K562 (cell line): ENCODE measurements at places on chromosomes 12 and 14. TPM values are rescaled to one million over a fixed set of nuclear protein-coding genes. Genes with fewer than 3 reads are reported as not detected.

The AQP2 gene
- total RNA-seq = not detected in 2 replicates

The FBLN5 gene
- 0.22 and 0.25 TPM in 2 replicates for total RNA-seq

The TAS2R14 gene
- total RNA-seq = 1.4 and 1.6 TPM in 2 replicates

The LHX5 gene
- total RNA-seq = 0.04 and 0.16 TPM in 2 replicates

The PTPN11 gene
- 111 and 126 TPM in 2 replicates for total RNA-seq

The CAPZA3 gene
- total RNA-seq = not detected in 2 replicates

The KLRD1 gene
- not detected in 2 replicates for total RNA-seq

The SLC11A2 gene
- 36.8 and 38.8 TPM in 2 replicates for total RNA-seq

The FSCB gene
- not detected in 2 replicates for total RNA-seq

The TCL1B gene
- total RNA-seq = not detected in 2 replicates

The CCNK gene
- 54.8 and 63.6 TPM in 2 replicates for total RNA-seq

The GYS2 gene
- not detected in 2 replicates for total RNA-seq

The YARS2 gene
- total RNA-seq = 24.2 and 25.1 TPM in 2 replicates

DNA sequence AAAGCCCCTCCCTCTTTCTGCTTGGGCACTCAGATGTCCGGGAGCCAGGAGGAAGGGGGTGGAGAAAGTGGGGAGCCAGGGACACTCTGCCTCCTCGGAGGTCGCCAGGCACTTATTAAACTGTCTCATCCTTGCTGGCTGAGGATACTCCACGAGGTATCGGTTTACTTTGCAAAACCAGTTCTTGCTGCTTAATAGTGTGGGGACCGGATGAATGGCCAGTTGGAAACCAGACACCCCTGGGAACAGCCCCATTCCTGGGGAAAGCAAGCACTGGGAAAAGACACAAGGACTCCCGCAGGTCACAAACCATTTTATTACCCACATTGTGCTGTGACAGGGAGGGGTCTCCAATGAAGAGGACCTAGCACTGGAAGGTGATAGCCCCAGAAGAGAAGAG is 34.2 kb downstream of the CCDC88C start:
- no peak for DNase-seq

DNA sequence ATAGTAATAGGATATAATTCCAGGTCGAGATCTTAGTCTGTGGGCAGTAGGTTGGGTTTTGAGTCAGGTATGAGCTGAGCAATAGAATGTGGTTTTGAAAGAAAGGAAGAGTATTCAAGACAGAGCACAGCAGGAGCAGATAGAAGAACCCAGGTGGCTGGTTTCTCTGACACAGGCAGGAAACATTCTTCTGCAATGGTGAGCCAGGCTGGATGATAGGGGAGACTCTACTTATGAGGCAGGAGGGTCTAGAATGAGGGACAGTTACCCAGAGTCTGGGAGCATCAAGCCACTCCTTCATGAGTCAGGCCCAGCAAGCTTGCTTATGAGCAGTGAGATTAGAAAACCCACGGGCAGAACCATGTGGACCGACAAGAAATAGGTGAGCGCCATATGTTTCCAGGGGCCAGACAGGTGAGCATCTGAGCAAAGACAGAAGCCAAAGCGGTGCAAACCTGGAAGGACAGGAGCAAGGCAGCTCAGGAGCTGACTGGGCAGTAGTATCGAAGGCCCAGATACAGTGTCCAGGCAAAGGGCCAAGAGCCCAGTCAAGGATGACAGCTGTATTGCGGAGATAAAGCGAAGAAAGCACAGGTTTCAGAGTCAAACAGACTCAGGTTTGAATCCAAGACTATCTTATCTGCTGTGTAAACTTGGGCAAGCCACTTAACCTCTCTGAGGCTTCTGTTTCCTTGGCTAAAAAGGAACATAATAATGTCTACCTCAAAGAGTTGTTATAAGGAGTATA is 22.5 kb upstream of the PCNX1 start:
- DNase-seq = peak; percentile 43

DNA sequence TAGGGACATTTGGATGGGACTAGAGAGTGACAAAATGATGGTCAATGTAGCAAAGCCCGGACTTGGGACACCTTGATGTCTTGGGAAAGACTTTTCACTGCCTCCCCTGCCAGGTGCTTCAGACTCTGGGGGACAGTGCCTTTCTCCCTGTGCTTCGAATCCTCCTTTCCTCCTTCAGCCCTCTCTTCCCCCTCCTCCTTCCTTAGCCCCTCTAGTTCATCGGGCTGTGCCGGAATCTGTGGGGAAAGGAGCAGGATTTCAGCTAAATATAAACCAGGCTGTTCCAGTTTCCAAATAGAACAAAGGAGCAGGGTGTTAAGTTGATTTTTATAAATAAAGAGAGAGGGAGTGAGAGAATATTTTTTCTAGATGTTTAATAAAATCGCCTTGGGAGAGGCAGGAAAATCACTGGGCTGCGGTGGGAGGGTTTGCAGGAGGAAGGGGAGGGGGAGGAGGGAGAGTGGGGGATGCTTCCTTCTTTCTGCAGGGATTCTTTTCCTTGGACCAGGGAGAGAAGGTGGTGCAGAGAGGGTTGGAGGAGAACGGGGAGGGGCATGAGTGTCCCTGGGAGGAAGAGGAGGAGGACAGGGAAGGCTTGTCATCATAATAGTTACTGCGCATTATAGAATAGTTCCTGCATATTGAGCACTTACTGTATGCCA is 21.3 kb upstream of the CABP1 start:
- DNase-seq = no peak

DNA sequence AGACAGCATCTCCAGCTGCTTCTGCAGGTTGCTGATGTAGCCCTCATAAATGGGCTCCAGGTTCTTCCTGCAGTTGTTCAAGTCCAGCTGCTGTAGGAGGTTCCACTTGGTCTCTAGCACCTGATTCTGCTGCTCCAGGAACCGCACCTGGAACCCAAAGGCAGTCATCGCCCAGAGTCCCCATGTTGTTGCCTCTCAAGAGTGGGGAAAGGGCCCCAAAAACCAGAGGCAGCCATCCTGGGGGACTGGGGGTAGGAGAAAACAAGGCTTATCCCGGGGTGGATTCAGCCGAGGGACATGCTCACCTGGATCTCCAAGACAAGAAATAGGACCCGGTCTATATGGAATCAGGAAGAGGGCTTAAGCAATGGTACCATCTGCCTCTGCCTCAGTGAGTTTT is 2.3 kb downstream of the KRT72 start:
- DNase-seq = no peak

DNA sequence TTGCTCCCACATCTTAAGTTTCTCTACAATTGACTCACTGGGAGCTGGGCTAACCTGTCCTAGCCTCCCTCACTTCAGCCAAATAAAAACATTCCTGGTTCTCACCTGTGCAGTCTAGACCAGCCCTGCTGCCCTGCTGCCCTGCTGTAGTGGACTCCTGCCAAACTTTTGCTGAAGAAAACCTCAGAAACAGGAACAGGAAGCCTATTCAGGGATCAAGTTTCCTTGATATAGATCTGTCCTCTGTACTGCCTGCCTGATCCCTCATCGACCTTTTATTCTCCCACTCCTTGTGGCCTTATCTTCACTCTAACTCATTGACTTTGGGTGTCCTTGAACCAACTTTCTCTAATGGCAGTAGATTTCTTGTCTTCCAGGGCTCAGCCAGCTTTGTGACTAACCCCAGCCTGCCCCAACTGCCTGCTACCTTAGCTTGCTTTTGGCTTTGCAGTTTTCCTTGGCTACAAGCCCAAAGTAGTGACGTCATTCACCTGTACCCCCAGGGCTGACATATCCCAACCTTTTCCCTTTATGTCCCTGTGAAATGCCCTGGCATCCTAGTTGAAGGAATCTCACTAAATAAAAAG is 234.8 kb downstream of the DUSP6 start:
- no peak for DNase-seq

- no peak for DNase-seq
Measured at GRCh38 chr14:105299654-105300541, 903 bp downstream of the BRF1 start.

GRCh38 chr14:76576047-76576741 is 185.1 kb upstream of the VASH1 start:
- DNase-seq = no peak

DNA sequence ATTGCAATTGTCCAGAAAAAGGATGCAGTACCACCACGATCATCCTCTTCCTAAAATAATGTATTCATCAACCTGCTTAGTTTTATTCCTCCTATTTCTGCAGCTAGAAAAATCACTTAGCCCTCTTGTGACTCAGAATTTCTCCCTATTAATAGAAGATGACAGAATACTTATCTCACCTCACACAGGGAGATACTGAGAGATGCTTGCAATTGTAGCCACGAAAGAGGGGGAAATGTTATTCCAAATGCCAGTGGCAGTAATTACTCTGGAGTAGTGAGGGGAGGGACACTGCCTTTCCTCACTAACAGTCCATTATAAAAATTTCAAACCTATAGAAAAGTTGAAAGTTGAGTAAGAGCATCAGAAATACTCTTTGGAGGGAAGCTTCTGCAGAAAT is 11.8 kb upstream of the DUSP6 start:
- DNase-seq = no peak

- peak; percentile 70 for DNase-seq
Measured at GRCh38 chr14:73753124-73753886, 39.1 kb upstream of the PNMA1 start.

- no peak for DNase-seq
Measured at GRCh38 chr14:48417715-48418500, 742.5 kb upstream of the MDGA2 start.

DNA sequence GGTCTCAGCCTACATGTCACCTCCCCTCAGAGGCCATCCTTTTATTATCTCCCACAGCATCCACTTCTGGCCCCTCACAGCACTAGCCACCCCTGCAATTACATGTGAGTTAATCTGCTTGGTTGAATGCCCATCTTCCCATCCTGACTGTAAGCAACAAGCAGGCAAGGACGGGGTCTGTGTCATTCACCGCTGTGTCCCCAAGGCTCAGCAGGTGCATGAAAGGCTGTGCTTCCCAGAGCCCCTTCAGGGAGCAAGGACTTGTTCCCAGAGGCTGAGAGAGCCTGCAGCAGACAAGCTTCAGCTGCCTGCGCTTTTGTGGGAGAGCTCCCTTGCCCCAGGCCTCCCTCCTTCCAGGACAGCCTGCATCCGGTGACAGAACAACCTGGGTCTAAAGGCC is 172.7 kb upstream of the GSC start:
- no peak for DNase-seq

DNA sequence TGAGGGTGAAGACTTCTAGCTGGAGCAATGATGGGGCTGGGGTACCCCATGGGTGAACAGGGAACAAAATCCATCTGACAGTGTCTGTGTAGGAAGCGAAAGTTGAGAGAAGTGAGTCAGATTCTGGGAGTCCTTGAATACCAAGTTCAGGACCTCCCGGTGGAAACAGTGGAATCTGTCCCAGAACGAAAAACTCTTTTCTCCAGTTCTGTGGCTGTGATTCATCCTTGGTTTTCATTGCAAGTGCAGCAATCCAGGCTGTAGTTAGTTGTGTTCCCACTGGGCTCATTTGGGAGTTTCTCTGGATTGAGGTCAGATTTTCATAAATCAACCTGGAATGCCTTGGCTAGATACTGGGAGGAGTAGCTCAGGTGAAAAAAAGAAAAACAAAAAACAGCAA is 120.7 kb downstream of the C12orf75 start:
- no peak for DNase-seq

GRCh38 chr12:94812345-94812744 is 162.0 kb upstream of the TMCC3 start:
- DNase-seq = no peak

- no peak for DNase-seq
Measured at GRCh38 chr12:56375598-56376434, 13.2 kb upstream of the APOF start.

- no peak for DNase-seq
Measured at GRCh38 chr12:102609996-102610395, 129.6 kb upstream of the IGF1 start.

DNA sequence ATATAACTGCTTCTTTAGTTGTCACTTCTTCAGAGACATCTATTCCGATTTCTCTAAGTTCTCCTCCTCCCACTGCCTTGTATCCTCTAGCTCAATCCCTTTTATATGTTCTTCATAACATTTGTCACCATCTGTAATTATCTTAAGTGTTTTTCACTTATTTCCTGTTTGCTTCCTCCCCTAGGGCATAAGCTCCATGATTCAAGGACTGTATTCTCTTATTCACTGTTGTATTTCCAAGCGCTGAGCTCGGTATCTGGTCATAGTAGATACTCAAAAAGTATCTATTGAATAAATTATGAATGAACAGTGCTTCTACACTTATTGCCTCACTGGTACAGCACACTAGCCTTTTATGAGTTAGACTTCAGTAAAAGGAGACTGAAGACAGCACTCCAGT is 109.0 kb upstream of the TMPO start:
- no peak for DNase-seq

GRCh38 chr12:20451761-20452160 is 83.4 kb downstream of the PDE3A start:
- no peak for DNase-seq

DNA sequence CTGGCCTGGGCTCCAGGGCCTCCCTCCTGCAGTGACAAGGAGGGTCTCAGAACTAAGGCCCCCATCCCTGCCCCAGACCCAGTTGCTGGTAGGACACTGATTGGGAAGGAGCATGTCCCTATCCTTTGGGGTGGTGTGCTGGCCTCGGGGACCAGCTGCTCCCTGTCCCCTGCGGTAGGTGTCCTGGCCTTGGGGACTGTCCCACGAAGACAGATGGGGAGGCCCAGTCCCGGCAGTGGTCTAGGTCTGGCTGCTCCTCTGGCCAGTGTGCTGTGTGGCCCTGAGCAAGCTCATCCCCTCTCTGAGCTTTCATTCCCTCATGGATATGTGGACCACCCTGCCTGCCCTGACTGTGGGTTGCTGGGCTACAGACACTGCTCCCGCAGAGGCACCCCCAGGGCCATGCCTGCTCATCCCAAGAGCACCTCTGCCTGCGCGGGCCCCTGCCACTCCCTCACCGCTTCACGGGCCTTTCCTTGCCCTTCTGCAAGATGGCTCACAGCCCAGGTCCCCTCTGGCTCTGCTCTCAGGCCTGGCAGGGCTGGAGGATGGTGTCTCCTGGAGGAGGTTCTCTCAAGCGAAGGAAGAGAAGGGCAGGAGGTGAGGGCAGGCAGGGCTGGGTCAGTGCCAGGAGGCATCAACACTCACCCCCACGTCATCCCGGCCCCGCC is 12.5 kb downstream of the AHNAK2 start:
- DNase-seq = no peak

GRCh38 chr14:99596772-99597171 is 7.2 kb downstream of the CCDC85C start:
- no peak for DNase-seq

DNA sequence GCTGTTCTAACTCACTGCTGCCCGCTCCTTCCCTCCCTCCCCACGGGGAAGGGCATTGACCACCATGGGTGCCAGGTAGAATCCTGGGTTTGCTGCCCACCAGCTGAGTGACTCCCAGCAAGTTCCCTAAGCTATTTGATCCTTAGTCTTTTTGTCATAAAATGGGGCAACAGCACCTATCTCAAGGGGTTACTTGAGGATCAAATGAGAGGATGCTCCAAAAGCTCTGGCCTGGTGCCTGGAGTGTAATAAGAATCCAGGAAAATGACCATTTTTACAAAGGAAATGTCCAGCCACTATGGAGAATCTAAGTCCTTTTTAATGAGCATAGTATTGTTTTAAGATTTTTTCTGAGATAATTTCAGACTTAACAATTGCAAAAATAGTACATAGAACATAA is 61.4 kb upstream of the CMKLR1 start:
- DNase-seq = no peak
